ENCODE measurements at places on chromosomes 3 and 15. TPM values are rescaled to one million over a fixed set of nuclear protein-coding genes. Genes with fewer than 3 reads are reported as not detected.

CCRL2 gene
- 0.16 TPM for polyA plus RNA-seq

TMIE gene
- polyA plus RNA-seq = 0.10 TPM

RARRES1 gene
- polyA plus RNA-seq = 2.6 TPM

CD47 gene
- polyA plus RNA-seq = 32.2 TPM

GRCh38 chr3:113274425-113275257, 63.3 kb downstream of the BOC start:
- no peak for DNase-seq

- no peak for DNase-seq
These were observed 231.3 kb upstream of the ARHGEF26 start for GRCh38 chr3:153889905-153890334.

- no peak for DNase-seq
These were observed 76.9 kb downstream of the OCA2 start for GRCh38 chr15:28022181-28022580.

GRCh38 chr3:73739791-73740453, 115.2 kb upstream of the PDZRN3 start:
- peak; percentile 83 for DNase-seq

DNA sequence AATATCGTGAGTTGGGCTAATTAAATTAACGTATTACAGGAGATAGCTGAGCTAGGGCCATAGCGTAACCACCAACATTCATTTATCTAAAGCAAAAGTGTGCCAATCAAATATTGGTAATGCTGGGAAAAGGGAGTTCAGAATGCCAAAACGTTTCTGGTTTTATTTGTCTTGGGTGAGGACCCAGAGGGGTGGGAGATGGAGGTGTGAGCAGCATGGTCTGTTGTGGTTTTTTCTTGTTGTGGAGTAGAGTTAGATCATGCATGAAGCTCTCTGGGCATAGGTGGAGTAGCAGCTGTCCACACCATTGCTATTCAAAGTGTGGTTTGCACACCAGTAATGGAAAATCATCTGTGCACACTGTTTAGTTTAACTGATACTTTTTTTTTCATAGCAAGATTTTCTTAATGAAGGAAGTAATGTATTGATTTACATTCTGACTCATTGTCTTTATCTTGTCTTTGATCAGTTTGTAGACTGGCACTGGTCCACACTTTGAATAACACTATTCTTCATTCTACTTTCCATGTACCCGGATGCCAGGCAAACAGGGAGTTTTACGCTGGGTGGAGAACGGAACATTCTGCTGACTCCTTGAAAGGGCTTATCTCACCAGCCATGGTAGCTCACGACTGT, 50.8 kb upstream of the CRTC3 start:
- DNase-seq = no peak

Measured in IMR-90 (cell line).